ENCODE measurements at places on chromosomes 2 and 18. TPM values are rescaled to one million over a fixed set of nuclear protein-coding genes. Genes with fewer than 3 reads are reported as not detected.

DNA sequence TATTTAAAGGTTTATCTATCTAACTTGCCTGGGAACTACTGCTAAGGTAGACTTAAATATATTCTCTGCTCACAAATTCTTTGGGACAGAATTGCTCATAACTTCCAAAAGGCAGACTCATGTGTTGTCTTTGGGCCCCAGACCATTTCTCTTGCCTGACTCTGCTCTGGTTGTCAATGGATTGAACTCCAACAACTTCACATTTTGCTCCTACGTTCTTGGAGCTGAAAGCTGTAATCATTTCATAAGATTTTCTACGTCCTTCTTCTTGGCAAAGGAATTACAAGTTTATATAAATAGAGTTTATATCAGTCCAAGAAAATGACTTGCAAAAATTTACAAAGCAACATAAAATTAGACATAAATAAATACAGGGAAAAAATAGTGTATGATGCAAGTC is 32.9 kb upstream of the PPM1B start:
- no peak for DNase-seq

GRCh38 chr2:197869501-197870111 is 65.2 kb downstream of the PLCL1 start:
- DNase-seq, result no peak

GRCh38 chr2:59276917-59277316 is 1035.8 kb upstream of the FANCL start:
- DNase-seq, result peak; percentile 9

RGPD3 gene
- 0.14 TPM for total RNA-seq

GRCh38 chr2:12457831-12458230 is 258.9 kb upstream of the TRIB2 start:
- DNase-seq, result no peak

DNA sequence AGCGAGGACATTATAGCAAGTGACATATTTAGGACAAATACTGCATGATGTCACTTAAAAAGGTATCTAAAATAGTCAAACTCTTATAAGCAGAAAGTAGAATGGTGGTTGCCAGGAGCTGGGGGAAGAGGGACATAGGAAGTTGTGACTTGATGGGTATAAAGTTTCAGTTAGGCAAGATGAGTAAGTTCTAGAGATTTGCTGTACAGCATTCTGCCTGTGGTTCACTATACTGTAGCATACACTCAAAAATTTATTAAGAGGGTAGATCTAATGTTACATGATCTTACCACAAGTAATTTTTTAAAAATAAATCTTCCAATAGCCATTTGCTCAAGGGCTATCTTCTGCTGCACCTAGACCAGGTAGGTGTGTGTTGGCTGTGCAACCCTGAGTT is 78.1 kb upstream of the NPAS2 start:
- DNase-seq, result no peak

- DNase-seq, result no peak
Observed at GRCh38 chr18:76573325-76574025, 78.4 kb upstream of the ZNF516 start.

MROH2A gene
- total RNA-seq, result not detected

- no peak for DNase-seq
Observed at GRCh38 chr2:41935825-41936224, 112.0 kb upstream of the PKDCC start.

RESP18 gene
- not detected for total RNA-seq
